SK-N-SH (cell line): ENCODE measurements at places on chromosomes 7 and 10.
A peak's percentile ranks its signal among the peaks of the same experiment; 100 is the strongest.

- peak; percentile 53 for DNase-seq
- no peak overlapping the region for H3K27ac ChIP-seq
- peak overlapping the region; percentile 26; the same call in 1 of the 2 replicates for H3K4me3 ChIP-seq
- peaks cover 34% of the 10 kb centered on the region for H3K27me3 ChIP-seq
These were observed 50.0 kb downstream of the FIGNL1 start for GRCh38 chr7:50400114-50400513.

DNA sequence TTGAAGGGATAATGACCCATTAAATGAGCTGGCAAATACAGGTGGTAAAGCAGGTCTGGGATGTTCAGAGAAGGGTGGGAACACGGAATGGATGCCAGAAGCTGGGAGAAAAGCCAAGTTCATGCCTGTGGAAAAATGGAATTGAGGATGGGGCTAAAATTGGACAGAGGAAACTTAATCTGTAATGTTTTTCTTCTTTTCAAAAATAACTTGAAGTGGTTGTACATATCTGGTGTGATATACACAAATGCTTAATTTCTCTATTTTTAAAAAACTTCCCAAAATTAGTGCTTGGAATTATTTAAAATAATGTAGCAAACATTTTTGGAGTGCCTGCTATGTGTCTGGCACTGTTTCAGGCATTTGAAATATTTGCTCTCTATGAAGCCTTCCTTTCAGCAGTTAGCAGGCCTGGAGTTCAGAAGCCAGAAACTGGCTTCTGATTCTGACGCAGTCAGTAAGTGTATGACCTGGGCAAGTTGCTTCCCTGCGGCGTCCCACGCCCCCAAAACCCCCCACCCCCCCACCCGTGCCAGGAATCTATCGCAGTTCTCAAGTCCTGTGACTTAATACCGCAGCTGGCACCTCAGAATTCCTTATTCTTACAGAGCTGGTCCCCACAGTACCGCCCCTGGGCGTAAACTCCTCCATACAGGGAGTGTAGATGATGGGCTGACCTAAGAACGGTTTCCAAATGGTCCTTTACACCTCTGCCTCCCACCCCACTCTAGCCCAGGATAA is 828 bp upstream of the MALSU1 start:
- H3K36me3 ChIP-seq: peaks cover 8% of the 10 kb centered on the region
- peaks cover 20% of the 10 kb centered on the region for H3K4me1 ChIP-seq
- H3K4me3 ChIP-seq: peak overlapping the region; percentile 85
- peak overlapping the region; percentile 88 for H3K27ac ChIP-seq

DNA sequence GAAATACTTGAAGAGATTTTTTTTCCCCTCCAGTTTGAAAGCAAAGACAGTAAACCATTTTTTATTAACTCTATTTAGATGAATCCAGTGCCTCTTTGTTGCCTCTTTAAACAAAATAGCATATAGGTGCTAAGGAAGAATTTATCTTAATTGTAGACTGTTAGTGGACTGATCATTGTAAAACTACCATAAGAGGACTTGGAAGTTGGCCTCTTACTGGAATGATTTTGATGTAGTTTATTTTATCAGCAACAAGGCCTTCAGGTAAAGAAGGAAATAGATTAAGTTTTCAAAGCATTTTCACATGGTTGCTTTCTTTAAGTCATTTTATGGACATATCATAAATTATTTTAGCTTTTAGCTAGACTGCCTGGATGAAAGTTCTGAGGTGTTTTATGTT is 53.2 kb downstream of the KLHDC10 start:
- H3K36me3 ChIP-seq: peaks cover 46% of the 10 kb centered on the region
- DNase-seq: no peak
- peaks cover 12% of the 10 kb centered on the region; the same call in 1 of the 2 replicates for H3K4me1 ChIP-seq
- no peaks in the 10 kb centered on the region for H3K27me3 ChIP-seq
- H3K27ac ChIP-seq: no peak overlapping the region

- H3K27ac ChIP-seq: no peak overlapping the region
- H3K4me1 ChIP-seq: no peaks in the 10 kb centered on the region
- H3K4me3 ChIP-seq: no peak overlapping the region
These were observed 136.6 kb upstream of the CCDC6 start for GRCh38 chr10:60042914-60043313.

DNA sequence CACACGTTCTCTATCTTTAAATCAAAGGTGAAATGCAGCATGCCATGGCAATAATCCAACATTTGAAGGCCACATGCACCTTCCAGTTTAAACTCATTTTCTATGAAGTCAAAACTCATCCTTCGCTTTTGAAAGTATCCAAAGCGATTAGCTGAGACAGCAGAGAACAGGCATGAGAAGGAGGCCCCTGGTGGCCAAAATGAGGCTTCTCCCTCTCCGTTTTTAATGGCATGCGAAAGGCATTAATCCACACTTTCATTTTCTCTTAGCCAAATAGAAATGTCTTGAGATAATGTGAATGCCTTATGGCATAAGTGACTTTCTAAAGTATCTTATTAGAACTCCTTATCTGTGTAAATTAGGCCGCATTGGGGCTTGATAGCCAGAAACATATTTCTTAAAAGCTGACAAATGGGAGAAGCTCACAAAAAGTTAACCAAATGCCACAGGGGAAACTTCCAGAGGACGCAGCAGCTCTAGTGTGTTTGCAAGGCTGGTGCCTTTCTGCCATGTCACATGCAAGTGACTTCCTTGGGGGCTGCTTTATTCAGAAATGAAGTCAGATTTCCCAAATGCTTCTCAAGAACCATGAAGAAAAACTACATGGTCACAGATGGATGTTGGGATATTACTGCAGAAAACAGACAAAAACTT is 1189.6 kb downstream of the SORCS1 start:
- H3K27me3 ChIP-seq: no peaks in the 10 kb centered on the region
- no peaks in the 10 kb centered on the region for H3K36me3 ChIP-seq
- no peaks in the 10 kb centered on the region for H3K4me1 ChIP-seq

GRCh38 chr7:121352323-121352722 is 23.5 kb downstream of the WNT16 start:
- no peak overlapping the region for H3K27ac ChIP-seq
- no peaks in the 10 kb centered on the region for H3K4me1 ChIP-seq
- H3K4me3 ChIP-seq: no peak overlapping the region
- no peak for DNase-seq
- H3K36me3 ChIP-seq: peaks cover 80% of the 10 kb centered on the region
- H3K27me3 ChIP-seq: no peaks in the 10 kb centered on the region

- no peaks in the 10 kb centered on the region; the same call in 1 of the 2 replicates for H3K27me3 ChIP-seq
- no peaks in the 10 kb centered on the region; the same call in 1 of the 2 replicates for H3K4me1 ChIP-seq
- H3K36me3 ChIP-seq: no peaks in the 10 kb centered on the region
- no peak overlapping the region for H3K27ac ChIP-seq
- no peak for DNase-seq
These were observed 22.3 kb upstream of the BNIP3 start for GRCh38 chr10:132004052-132004451.

- DNase-seq: no peak
- H3K36me3 ChIP-seq: no peaks in the 10 kb centered on the region
- no peaks in the 10 kb centered on the region for H3K4me1 ChIP-seq
- H3K27me3 ChIP-seq: no peaks in the 10 kb centered on the region
- H3K27ac ChIP-seq: no peak overlapping the region
These were observed 889 bp upstream of the GPR15LG start for GRCh38 chr10:84172467-84173356.

DNA sequence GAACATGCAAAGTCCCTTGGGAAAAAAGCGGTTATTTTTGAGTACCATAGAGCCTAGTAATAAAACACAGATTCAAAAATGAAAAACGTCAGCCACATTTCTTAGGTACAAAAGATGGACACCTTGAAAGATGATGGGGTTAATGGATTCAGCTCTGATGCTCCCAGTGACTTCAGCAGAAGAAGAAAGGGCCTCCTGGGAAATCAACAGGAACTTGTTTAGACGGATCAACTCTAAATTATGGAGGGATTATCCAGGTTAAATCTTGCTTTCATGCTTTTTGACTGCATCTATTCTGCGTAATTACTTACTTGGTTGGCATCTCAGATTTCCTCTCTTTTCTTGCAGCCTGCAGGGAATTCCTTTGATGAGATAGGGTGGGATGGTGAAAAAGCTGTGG is 82.5 kb downstream of the TMEM178B start:
- DNase-seq: no peak
- H3K4me3 ChIP-seq: no peak overlapping the region
- peaks cover 11% of the 10 kb centered on the region; the same call in 1 of the 2 replicates for H3K4me1 ChIP-seq
- H3K27me3 ChIP-seq: no peaks in the 10 kb centered on the region
- no peaks in the 10 kb centered on the region for H3K36me3 ChIP-seq

DNA sequence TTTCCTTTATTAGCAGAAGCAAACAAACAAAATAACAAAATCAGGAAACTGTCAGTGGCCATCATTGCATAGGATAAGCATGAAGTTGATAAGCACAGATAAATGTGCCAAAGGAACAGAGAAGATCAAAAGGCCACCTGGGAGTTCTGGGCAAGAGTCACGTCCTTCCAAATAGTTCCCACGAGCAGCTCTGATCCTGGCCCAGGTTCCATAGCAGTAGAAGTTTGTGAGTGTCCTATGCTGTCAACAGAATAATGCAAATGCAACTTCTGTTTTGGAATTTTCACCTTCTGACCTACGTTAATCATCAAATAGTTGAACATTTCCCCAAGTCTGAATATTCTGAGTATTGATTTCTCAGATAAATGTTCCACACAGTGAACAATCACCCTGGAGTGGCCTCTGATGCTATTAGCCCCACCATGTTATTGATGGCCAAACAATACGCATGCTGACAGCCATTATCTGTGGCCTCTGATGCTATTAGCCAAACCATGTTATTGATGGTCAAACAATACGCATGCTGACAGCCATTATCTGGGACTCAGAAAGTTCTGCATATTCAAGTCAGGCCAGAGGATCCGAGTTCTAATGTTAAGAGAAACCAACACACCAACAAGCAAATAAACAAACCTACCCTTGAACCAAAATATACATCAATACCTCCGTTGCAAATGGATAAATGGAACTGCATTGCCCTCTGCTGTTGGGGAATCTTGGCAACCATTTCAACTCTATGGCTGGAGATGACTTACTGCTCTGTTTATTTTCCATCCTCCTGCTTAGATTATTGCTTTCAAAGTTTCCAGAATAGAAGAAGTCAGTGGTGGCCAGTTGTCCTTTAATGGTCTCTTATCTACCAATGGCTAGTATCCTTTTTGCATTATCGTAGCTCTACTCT is 63.3 kb downstream of the MRC1 start:
- DNase-seq: no peak
- no peak overlapping the region for H3K4me3 ChIP-seq
- no peaks in the 10 kb centered on the region for H3K36me3 ChIP-seq
- no peak overlapping the region for H3K27ac ChIP-seq
- no peaks in the 10 kb centered on the region for H3K4me1 ChIP-seq
- no peaks in the 10 kb centered on the region for H3K27me3 ChIP-seq

DNA sequence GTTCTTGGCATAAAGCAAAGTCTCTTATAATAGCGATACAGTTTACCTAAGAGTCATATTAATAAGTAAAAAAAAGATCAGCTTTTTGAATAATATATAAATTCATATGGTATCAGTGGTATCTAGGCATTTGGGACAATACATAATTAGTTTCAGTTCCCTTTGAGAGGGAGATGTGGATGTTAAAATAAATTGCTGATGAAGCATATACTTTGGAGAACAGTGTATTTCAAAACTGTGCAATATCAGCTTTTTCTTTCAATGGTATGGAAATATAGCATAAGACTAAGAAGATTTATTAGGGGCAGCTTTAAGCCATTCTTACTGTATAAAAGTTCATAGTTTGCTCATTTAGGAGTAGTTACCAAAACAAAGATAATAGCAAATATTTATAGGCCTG is 35.5 kb downstream of the MDFIC start:
- H3K27me3 ChIP-seq: peaks cover 8% of the 10 kb centered on the region; the same call in 1 of the 2 replicates
- H3K4me1 ChIP-seq: no peaks in the 10 kb centered on the region
- no peak overlapping the region for H3K4me3 ChIP-seq
- no peak overlapping the region for H3K27ac ChIP-seq

DNA sequence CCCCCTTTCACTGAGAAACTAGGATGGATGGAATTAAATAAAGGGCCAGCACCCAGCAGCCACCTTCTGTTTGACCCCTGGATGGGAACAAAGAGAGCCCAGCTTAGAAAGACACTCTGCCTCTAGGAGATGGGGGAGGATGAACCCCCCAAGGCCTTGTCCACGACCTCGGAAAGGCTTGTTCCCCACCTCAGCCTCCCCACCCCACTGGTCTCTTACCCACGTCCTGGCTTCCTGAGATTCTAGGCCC is 9.7 kb downstream of the ITPRIP start:
- H3K27me3 ChIP-seq: no peaks in the 10 kb centered on the region
- H3K4me3 ChIP-seq: peak overlapping the region; percentile 0; the same call in 1 of the 2 replicates
- H3K4me1 ChIP-seq: peaks cover 50% of the 10 kb centered on the region

DNA sequence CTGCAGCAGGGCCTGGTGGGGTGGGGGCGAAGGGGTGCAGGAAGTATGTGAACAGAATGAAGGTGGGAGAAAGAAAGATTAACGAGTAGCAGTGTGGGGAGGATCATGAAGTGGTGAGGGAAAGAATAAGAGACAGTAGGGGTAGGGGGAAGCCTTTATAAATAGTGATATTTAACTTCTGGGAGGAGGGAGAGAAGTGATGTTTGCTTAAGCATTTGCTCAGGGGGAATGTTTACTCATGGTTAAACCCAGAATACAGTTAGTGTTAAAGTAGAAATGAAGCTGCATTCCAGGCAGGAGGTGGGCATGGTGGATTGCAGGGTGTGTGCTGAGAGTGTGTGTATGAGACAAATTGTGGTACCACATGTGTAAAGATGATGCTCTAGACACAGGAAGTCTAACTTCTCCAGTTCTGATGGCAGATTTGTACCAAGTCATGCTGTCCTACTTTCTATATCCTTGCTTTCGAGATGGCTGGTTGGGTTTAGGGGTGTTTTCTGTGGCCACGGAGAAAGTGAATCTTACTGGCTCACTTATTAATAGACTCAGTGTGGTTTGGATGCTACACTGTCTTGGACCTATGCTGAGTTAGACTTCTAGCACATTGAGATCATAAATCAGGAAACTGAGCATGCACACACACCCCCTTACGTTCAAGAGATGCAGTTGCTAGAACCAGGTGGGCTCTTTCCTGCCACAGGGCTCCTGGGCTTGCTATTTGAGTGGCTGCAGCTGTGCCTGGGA is 10.6 kb upstream of the DNMBP start:
- H3K4me3 ChIP-seq: no peak overlapping the region
- no peak overlapping the region for H3K27ac ChIP-seq
